Activated T-helper 2 cell treated with anti-CD3 and anti-CD28 coated beads, Interferon-gamma antibody, Interleukin-2, Interleukin-4, amounts not matched to agents 10 μg/mL and 5 μg/mL and 100 μg/mL, durations not matched to agents 14 hours and 24 hours and 36 hours (primary cell): ENCODE measurements at places on chromosomes 3 and 15. TPM values are rescaled to one million over a fixed set of nuclear protein-coding genes. Genes with fewer than 3 reads are reported as not detected.

DNA sequence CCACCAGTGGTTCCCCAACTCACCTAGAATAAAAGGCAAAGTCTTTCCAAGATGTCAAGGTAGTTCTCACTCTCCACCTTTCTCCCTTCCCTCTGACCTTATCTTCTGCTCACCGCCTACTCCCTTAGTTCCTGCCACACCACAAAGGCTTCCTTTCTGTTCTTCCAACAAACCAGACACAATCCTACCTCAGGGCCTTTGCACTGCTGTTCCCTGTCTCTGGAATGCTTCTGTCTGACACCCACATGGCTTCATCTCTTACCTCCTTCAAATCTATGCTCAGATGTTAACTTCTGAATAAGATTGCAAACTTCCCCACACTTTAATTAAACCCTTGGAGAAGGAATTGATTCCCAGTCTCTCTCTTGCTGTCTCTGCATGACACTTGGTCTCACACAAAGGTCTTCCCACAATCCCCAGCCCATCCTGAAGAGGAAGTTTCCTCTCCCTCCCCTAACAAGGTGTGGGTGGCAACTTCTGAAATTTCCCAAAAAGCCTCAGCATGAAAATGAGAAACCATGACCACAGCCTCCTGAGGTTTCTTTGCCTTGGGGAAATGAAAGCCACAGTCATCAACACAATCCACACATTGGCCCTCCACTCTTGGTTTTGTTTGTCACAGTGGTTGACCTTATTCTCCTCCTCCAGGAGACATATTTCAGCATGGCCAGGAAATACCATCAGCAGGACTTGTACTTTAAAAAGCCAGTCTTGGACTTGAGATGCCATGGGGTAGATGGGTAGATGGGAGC lies 3.0 kb upstream of the RYK start:
- no peaks in the 10 kb centered on the region for H3K36me3 ChIP-seq
- no peak overlapping the region for H3K27ac ChIP-seq
- H3K27me3 ChIP-seq, result peaks cover 44% of the 10 kb centered on the region

DNA sequence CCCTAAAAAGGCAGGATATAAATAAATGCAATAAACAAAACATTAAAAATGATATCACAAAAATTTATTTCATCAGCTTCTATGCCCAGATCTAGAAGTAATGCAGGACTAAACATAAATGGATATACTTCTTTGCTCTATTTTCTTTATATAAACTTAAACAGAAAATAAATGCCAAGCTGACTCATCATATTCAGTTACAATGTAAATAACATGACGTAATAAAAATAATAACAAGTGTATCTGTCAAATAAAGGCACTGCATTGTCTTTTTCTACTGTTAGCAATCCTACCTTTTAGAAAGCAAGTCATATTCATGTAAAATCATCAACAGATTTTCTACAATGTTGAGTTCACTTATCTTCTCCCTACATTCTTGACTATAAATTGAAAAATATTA lies 61.6 kb downstream of the NEK10 start:
- no peak for DNase-seq
- H3K27me3 ChIP-seq, result peaks cover 27% of the 10 kb centered on the region
- no peaks in the 10 kb centered on the region for H3K4me1 ChIP-seq
- H3K36me3 ChIP-seq, result no peaks in the 10 kb centered on the region

DNA sequence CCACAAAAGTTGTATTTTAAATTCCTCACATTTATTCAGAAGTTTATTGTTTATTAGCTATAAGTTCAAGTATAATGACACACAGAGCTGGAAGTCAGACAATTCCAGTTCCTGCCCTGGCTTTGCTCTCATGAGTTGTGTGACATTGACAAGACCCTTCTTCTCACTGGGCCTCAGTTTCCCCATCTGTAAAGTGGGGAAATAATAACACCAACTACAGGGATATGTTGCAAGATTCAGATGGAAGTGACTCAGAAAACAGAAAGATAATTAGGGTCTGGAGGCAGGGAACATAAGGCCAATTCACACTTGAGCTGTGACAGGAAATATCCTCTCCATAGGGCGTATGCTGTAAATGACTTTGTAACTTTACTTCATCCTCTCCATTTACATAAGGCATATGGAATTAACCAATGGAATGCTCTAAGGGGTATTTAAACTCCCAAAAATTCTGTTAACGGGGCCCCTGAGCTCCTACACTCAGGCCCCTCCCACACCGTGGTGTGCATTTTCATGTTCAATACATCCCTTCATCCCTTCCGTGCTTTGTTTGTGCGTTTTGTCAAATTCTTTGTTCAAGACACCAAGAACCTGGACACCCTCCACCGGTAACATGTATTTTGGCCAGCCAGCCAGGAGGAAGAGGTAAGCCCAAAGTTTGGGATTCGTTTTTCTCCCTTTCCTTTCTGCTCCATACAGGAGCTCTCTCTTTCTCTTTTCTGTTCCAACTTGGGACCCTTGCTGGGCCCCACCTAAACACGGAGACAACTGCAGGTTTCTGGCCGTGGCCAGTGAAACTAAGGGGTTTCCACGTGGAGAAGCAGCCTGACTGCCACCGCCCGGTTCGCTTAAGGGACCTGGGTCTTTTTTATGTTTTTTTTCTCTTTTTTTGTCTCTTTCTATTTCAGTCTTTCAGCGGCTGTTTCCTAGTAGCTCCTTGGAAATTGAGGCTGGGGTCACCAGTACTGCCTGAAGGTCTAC lies 16.9 kb downstream of the CYP11A1 start:
- no peak overlapping the region for H3K27ac ChIP-seq
- no peak for DNase-seq
- H3K36me3 ChIP-seq, result no peaks in the 10 kb centered on the region

- DNase-seq, result no peak
- H3K4me3 ChIP-seq, result no peak overlapping the region
- H3K36me3 ChIP-seq, result peaks cover 10% of the 10 kb centered on the region
- no peaks in the 10 kb centered on the region for H3K27me3 ChIP-seq
Measured at GRCh38 chr3:99965077-99965476, 147.4 kb downstream of the CMSS1 start.

The PAQR9 gene
- not detected in 2 replicates for total RNA-seq
